ENCODE measurements at places on chromosomes 13 and 19. TPM values are rescaled to one million over a fixed set of nuclear protein-coding genes. Genes with fewer than 3 reads are reported as not detected.

The METTL21C gene
- not detected for total RNA-seq

The FSD1 gene
- total RNA-seq = 2.4 TPM

The PSPN gene
- total RNA-seq = 1.7 TPM

- DNase-seq = no peak
These were observed 3.3 kb upstream of the CEACAM20 start for GRCh38 chr19:44532819-44533218.

DNA sequence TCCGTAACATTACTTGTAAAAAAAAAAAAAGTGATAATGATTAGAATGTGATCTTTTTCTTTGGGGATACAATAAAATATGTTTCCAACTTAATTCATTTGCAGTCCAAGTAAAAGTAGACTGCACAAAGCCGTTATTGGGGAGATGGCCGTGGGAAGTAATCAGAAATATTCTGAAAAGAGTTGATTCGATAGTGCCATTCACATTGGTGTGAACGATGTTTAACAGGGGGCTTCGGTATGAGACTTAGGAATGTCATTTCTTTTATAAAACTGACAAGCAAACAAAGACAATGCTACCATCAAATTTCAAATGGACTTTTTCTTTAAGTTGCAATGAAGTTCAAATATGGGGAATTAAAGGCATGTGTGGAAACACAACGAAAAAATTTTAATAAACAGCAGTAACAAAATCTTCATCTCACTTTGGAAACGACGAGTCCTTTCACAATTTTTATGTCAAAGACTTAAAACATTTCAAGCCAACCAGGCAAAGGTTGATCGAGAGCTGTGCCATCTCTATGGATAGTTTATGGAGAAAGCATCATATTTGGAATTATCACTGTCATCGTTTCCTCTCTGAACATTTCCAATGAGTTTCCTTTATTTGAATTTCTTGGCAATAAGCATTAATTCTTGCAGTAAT, 1.7 kb upstream of the ZIC5 start:
- no peak for DNase-seq

- peak; percentile 20 for DNase-seq
These were observed 42.4 kb downstream of the ADGRE3 start for GRCh38 chr19:14632286-14632685.
